Inflammatory macrophage treated with lipopolysaccharide for 1 hour (primary cell): ENCODE measurements at places on chromosomes 6 and 20.

DNA sequence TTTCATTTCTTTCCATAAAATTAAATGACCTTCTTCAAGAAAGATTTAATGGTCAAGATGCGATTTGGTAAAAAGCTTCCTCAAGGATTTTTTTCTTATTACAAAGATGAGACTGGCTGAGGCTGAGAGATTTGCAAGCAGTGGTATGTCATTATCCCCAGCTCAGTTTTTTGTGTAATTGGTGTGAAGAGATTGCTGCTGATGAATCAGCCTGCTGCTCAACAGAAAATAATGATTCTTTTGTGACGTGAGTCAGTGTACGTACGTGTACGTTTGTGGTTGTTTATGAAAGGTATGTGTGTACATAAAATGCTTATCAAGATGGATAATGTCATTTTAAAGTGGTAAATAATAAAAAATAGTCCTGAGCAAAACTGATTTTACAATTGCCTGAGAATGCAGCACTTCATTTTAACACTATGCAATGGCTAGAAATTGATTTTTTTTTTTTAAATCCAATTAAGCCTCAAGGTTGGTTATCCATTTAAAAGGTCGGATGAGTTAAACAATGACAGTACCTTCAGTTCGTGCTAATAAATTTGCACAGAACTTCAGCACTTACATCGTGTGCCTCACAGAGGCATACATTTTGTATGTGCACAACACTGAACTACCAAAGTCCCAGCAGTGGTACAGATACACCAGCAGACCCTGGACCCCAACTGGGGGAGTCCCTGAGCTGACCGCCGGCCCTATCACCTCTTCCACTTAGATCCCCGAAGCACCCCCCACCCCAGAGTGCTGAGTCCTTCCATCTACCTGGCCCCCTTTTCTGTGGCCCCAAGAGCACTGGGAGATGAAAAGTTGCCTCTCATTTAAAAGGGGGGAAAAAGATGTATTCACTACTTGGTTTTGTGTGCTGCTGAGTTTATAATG lies 9.7 kb upstream of the NPEPL1 start:
- DNase-seq: no peak

DNA sequence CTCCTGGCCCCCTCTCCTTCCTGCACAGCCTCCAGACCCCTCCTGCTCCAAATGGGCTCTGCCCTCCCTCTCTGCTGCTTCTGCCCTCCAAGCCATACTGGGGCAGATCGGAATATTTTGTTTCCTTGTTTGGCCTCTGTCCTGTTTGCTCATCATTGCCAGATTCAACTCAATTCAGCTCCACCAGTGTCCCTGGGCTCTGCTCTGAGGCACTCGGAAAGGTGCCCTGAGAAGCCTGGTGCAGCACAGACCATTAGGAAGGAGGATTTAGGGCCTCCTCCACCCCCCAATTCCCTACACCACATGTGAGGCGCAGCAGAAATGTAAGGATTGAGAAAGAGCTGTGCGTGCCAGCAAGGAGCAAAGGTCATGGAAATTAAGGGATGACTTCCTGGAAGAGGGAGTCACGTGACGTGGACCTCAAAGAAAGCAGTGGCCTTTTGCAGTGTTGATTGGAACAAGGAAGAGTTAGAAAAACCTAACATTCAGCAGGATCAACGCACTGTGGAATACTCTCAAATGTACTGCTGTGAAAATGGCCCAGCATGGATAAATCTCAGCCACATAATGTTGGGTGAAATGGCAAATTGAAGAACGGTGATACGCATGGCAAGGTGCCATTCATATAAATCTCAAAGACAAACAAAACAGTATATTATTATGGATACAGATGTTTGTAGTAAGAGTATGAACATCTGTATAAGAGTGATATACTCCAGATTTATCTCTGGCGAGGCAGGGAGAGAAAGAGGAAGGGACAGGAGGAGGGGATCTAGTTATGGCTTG lies 229.5 kb upstream of the RNF24 start:
- no peak for DNase-seq

- DNase-seq: peak; percentile 20
Observed at GRCh38 chr6:27096834-27097511, 150.5 kb upstream of the PRSS16 start.

GRCh38 chr20:49045440-49046086 lies 549 bp upstream of the CSE1L start:
- DNase-seq: peak; percentile 47

DNA sequence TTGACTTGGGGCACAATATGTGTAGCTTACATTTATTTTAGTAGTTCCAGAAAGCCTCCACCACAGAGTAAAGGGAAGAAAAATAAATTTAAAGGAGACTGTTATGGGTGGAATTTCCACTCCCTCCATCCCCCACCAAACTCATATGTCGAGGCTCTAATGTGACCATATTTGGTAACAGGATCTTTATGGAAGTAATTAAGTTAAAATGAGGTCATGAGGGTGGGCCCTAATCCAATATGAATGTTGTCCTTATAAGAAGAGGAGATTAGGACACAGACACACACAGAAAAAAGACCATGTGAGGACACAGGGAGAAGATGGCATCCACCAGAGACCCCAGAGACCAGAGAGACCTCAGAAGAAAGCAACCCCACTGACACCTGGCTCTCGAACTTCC lies 189.7 kb downstream of the EDN1 start:
- no peak for DNase-seq

- no peak for DNase-seq
Observed at GRCh38 chr6:85580118-85580877, 13.4 kb downstream of the SNX14 start.

DNA sequence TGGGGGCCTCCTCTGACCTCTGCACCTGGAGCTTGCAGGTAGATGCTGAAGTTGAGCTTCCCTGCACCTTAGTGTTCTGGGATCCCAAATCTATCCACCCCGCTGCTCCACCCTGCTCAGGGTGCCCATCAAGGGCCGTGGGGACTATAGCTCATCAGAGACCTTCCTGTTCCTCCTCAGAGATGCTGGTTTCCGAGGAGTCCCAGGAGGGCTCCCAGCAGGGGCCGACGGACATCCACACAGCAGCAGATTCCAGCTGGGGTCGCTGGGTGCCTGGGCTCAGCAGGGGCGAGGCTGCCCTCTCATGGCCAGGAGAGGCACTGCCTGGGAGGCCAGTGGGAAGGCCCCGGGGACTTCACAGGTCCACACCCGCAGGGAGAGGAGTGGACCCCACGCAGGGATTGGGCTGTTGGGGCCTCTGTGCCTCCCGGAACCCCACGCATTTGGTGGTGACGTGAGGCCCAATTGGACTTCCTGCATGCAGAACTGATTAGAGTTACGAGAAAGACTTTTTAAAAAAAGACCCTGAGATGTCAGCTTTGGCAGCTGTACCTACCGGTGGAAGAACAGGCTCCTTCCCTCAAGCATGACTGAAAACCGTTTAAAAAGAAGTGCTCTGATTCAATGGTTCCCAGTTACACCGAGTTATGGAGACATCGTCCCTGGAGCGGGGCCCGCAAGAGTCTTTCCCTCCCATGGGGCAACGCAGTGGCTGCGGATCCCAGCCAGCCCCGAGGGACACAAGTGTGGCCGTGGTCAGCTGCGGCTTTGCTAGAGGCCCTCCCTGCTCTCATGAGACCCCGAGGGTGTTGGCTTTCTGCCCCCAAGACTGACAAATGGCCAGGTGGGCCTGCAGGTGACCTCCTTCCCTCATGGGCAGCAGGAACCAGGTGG lies 25.3 kb upstream of the SLCO4A1 start:
- peak; percentile 86 for DNase-seq

GRCh38 chr6:117482240-117483003 lies at the start of gene DCBLD1:
TSS of gene DCBLD1 (plus strand) at chr6:117482674. CDS start at chr6:117482782, 108 bp downstream.
- peak; percentile 73 for DNase-seq

DNA sequence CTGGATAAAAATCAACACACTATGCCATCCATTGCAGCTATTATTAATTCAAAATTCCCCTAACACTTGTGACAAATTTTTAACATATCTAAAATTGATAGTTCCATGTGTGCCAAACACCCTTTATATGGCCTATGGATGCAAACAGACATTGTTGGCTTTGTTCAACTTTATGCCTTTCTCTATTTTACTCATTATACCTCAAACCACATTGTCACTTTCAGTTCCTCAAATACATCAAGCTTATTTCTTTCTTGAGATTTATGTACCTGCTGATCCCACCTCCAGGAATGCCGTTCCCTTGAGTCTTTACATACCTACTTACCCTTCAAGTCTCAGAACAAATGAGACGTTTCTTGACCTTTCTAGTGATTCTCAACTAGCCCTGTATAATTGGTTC lies 193.5 kb upstream of the PLN start:
- DNase-seq: no peak

- no peak for DNase-seq
Observed at GRCh38 chr6:52423971-52424381, 3.8 kb downstream of the EFHC1 start.

DNA sequence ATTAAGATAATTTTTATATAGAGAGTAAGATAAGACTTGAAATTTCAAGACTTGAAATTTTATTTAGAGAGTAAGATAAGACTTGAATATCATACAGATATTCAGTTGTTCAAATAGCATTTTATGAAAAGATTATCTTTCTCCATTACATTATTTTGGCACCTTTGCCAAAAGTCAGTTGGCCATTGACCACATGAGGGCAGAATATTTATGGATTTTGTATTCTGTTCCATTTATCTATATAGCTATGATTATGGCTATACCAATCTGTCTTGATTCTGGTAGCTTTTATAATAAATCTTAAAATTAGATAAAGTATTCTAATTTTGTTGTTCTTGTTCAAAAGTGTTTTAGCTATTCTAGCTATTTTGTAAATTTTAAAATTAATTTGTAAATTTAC lies 537.9 kb upstream of the GJE1 start:
- no peak for DNase-seq

GRCh38 chr20:36461600-36462439 lies 79.5 kb upstream of the MYL9 start:
- DNase-seq: no peak

- no peak for DNase-seq
Observed at GRCh38 chr6:45652416-45652815, 274.7 kb upstream of the SUPT3H start.

GRCh38 chr6:35505999-35506412 lies 6.7 kb downstream of the TULP1 start:
- DNase-seq: no peak

GRCh38 chr20:19520261-19520660 lies 237.8 kb upstream of the RIN2 start:
- no peak for DNase-seq

GRCh38 chr20:34127792-34128191 lies 15.7 kb upstream of the EIF2S2 start:
- DNase-seq: no peak

GRCh38 chr6:57183336-57183735 lies 11.2 kb downstream of the BAG2 start:
- no peak for DNase-seq

GRCh38 chr6:157670466-157671186 lies 152.4 kb upstream of the SNX9 start:
- peak; percentile 30 for DNase-seq

- DNase-seq: no peak
Observed at GRCh38 chr6:104183816-104184435, 675.8 kb downstream of the HACE1 start.

DNA sequence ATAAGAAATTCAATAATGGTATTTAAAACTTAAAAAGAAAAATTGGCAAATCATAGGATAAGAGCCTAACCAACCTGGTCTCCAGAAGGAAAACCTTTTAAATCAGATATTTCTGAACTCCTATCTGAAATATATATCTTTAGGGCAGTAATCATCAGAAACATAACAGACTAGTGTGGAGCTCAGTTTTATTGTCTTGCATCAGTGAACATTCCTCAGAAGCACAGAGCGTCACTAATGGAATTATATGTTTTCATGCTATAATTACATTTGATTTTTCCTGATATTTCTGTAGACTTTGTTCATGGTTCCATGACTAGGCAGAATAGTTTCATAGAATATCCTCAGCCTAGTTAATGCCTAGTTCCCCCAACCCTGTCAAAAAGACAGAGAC lies 262.2 kb downstream of the EYA4 start:
- DNase-seq: no peak

DNA sequence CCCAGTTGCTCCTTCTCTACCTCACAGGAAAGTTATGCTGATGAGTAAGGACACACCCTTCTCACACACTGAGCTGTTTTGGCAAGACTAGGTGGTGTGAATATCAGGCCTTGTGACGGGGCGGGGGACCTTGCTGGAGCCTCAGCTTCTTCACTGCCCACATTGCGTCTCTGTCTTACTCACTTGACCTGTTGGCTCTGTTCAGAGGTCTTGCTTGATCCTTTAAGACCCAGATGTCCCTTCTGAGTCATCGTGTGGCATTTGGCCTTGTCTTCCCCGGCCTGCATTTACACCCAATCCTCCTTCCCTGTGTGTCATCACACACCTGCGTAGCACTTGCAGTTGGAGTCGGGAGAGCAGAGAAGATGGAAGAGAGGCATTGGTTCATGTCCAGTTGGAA lies 8.3 kb upstream of the PRND start:
- DNase-seq: no peak

DNA sequence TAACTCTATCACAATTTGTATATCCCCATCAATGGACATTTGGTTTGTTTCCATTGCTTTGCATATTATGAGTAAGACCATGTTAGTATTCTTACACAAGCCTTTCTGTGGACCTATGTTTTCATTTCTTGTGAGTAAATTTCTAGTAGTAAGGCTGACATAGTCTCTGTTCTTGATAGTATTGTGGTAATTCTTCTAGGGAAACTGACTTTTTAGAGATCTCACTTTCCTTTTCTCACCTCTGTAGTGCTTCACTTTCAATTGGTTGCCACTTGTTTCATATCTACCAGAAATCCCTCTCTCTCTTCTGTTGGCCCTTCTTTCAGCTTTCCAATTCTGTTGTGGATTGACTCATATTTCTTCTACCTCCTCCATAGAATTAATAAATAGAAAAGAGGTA lies 8.5 kb downstream of the ISM1 start:
- DNase-seq: no peak

DNA sequence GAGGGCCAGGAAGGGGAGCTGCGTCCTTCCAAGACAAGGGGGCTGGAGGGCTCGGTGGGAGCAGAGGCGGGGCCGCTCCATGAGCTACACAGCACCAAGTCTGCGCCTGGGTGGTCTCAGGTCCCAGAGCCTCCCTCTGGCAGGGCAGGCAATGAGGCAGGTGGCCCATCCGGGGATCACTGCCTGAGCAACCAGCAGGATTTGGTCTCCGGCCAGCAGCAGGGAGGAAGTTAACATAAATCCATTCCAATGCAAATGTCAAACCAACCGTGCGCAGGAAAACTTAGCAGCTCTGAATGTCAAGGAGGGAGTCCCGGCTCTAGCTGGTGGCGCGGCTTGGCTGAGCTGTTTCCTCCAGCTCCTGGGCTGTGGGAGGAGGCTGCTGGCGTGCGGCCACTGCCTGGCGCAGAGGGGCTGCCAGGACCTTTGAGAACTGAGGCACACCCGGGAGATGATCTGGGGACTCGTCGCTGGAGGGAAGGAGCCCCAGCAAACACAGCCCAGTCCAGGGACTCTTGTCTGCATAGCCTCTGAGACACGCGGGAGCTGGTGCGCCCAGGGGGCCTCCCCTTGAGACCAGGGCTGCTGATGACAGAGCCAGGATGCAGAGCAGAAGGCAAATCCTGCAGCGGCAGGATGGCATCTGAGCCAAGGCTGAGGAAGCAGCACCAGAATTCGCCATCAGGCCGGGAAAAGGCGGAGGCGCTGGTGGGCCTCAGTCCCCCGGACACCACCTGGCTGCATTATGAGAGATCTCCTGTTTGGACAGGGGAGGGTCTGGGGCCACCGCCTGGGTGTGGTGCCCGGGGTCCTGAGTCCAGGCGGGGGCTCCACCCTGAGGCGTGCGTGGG lies 33.1 kb upstream of the CHRNA4 start:
- DNase-seq: no peak

- DNase-seq: peak; percentile 21
Observed at GRCh38 chr6:108453601-108454185, 107.0 kb upstream of the FOXO3 start.
